ENCODE measurements at places on chromosomes 2 and 18.
A peak's percentile ranks its signal among the peaks of the same experiment; 100 is the strongest.

GRCh38 chr2:181178823-181179412, 198.5 kb downstream of the UBE2E3 start:
- peak; percentile 61 for DNase-seq
- peaks cover 19% of the 10 kb centered on the region for H3K4me1 ChIP-seq
- H3K36me3 ChIP-seq, result peaks cover 7% of the 10 kb centered on the region
- peak overlapping the region; percentile 45 for H3K4me3 ChIP-seq

DNA sequence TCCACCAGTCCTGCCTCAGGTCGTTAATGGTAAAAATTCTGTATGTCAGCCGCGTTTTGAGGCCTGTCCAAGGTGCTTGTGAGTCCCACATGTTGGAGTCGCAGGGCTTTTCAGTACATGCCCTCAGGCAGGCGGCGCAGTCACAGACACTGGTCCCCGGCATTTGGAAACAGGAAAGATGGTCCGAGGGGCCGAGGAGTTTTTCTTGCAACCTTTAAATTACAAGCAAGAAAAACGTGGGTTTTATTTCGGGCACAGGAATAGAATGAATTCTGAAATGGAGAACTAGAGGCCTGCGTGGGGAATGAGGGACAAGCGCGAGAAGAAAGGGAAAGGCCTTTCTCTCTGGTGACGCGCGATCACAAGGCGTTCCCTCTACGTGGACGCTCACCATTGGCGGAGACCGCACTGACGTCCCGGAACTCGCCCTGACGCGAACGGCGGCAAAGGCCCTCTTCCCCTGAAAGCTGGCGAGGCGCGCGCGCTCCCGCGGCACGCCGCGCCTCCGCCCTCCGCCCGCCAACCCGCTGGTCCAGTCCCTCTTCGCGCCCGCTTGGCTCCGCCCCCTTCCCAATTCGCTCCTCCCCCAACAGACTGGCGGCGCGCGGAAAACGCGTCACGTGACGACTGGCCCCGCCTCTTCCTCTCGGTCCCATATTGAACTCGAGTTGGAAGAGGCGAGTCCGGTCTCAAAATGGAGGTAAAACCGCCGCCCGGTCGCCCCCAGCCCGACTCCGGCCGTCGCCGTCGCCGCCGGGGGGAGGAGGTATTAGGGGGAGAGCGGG, at the start of gene HNRNPA3:
Gene HNRNPA3, plus strand, starts transcription at position 689 of the 785 bp plus-strand sequence. Its CDS starts 6 bp downstream, at position 695.
- peak within 1 kb of the TSS; percentile 99 for H3K27ac ChIP-seq
- peak; percentile 100 for DNase-seq

GRCh38 chr2:95314598-95314963, 17.4 kb downstream of the KCNIP3 start:
- no peaks in the 10 kb centered on the region for H3K27me3 ChIP-seq
- H3K27ac ChIP-seq, result no peak overlapping the region
- H3K4me3 ChIP-seq, result no peak overlapping the region
- no peaks in the 10 kb centered on the region for H3K36me3 ChIP-seq

- H3K27me3 ChIP-seq, result no peaks in the 10 kb centered on the region
- H3K4me1 ChIP-seq, result no peaks in the 10 kb centered on the region
- DNase-seq, result peak; percentile 49
- H3K4me3 ChIP-seq, result no peak overlapping the region
- H3K36me3 ChIP-seq, result no peaks in the 10 kb centered on the region
These were observed 42.1 kb upstream of the SNED1 start for GRCh38 chr2:240956171-240956934.

GRCh38 chr2:205908212-205909183, 177.5 kb downstream of the INO80D start:
- DNase-seq, result no peak
- H3K36me3 ChIP-seq, result no peaks in the 10 kb centered on the region
- H3K4me1 ChIP-seq, result no peaks in the 10 kb centered on the region
- H3K27ac ChIP-seq, result no peak overlapping the region
- peaks cover 44% of the 10 kb centered on the region for H3K27me3 ChIP-seq

DNA sequence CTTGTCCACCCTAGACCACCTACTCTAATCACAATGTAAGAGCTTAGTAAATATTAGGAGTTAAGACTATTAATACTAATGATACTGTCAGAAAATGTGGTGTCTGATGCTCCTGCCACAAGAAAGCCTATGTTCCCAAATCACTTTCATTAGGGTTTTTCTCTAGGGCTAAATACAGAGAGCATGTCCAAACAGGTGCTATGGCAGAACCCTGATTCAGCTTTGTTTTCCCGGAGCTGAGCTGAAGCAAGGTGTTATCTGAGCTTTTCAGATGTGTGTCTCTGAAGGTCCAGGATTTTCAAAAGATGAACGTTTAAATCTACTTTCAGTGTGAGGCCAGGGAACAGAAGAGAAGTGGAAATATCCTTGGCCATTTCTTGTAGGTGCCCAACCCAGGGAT, 40.6 kb downstream of the CPO start:
- no peak overlapping the region for H3K4me3 ChIP-seq
- H3K4me1 ChIP-seq, result peaks cover 28% of the 10 kb centered on the region
- H3K27me3 ChIP-seq, result peaks cover 12% of the 10 kb centered on the region
- H3K36me3 ChIP-seq, result no peaks in the 10 kb centered on the region
- DNase-seq, result no peak
- no peak overlapping the region for H3K27ac ChIP-seq

DNA sequence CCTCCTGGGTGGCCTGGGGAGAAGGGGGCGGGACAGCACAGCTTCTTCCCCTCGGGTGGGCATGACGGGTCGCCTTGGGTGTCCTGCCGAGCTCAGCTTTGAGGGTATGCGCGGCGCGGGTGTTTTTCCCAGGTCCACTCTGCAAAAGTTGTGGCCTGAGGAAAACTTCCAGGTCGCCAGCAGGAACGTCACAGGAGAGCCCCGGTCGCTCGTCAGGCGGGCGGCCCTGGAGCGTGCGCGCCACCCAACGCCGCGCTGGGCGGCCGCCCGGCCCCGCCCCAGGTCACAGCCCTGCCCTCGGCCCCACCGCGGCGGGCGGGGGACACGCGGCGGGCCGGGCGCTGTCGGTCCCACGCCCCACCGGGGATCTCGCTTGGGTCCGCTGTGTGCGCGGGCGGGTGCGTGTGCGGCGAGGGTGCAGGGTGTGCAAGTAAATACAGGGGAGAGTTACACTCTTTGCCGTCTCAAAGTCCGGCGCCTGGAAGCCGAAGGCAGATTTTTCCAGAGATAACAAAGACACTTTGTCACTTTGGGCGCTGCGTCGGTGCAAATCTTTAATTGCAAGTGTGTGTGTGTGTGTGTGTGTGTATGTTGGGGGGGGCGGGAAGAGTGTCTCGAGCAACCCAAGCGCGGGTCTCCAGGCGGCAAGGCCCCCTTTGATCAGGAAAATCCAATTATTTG, 616 bp upstream of the SP5 start:
- peaks cover 8% of the 10 kb centered on the region for H3K36me3 ChIP-seq
- peaks cover 67% of the 10 kb centered on the region for H3K27me3 ChIP-seq
- no peak overlapping the region for H3K27ac ChIP-seq
- H3K4me3 ChIP-seq, result peak overlapping the region; percentile 87
- peaks cover 15% of the 10 kb centered on the region for H3K4me1 ChIP-seq

- no peaks in the 10 kb centered on the region for H3K27me3 ChIP-seq
- peak overlapping the region; percentile 70 for H3K4me3 ChIP-seq
- no peaks in the 10 kb centered on the region for H3K36me3 ChIP-seq
- peak overlapping the region; percentile 77 for H3K27ac ChIP-seq
- peaks cover 71% of the 10 kb centered on the region for H3K4me1 ChIP-seq
These were observed 113.0 kb downstream of the RBMS1 start for GRCh38 chr2:160380611-160381010.

GRCh38 chr2:204160989-204161388, 224.4 kb downstream of the ICOS start:
- H3K27me3 ChIP-seq, result peaks cover 16% of the 10 kb centered on the region
- no peaks in the 10 kb centered on the region for H3K4me1 ChIP-seq
- no peak overlapping the region for H3K4me3 ChIP-seq
- H3K36me3 ChIP-seq, result no peaks in the 10 kb centered on the region

GRCh38 chr2:240714747-240715725, 23.4 kb downstream of the AQP12A start:
- H3K4me1 ChIP-seq, result no peaks in the 10 kb centered on the region
- no peak overlapping the region for H3K27ac ChIP-seq
- H3K36me3 ChIP-seq, result no peaks in the 10 kb centered on the region

DNA sequence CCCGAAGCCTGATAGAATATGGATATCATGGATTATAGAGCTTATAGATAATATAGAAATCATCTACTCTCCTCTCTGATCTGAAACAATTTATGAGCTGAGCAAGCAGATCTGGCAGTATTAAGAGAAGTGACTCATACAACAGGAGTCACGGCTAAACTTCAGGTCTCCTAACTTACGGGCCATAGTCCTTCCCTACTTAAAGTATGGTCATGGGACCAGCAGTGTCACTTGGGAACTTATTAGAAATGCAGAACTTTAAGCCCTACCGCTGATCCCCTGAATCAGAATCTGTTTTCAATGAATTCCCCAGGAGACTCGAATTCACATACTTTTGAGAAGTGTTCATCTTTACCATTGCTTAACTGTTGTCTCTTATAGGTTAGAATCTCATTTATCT, 195.7 kb upstream of the FANCL start:
- no peaks in the 10 kb centered on the region for H3K4me1 ChIP-seq
- no peak overlapping the region for H3K4me3 ChIP-seq
- DNase-seq, result no peak
- no peak overlapping the region for H3K27ac ChIP-seq

GRCh38 chr2:46195819-46196218, 101.4 kb upstream of the EPAS1 start:
- H3K36me3 ChIP-seq, result no peaks in the 10 kb centered on the region
- no peak overlapping the region for H3K27ac ChIP-seq
- H3K4me1 ChIP-seq, result peaks cover 6% of the 10 kb centered on the region
- no peak overlapping the region for H3K4me3 ChIP-seq
- no peaks in the 10 kb centered on the region for H3K27me3 ChIP-seq

Measured in natural killer cell treated with Interleukin-12 subunit alpha and Interleukin-12 subunit beta and Interleukin-15 and Interleukin-18, amount 100 ng/mL, for 72 hours (primary cell).